Stimulated activated CD4-positive, alpha-beta T cell treated with anti-CD3 and anti-CD28 coated beads, Interleukin-2, amount 100 ng/mL, for 4 hours (primary cell): ENCODE measurements at places on chromosomes 13 and 19.

GRCh38 chr13:103140001-103140671 is 73.9 kb upstream of the SLC10A2 start:
- no peak for DNase-seq

GRCh38 chr13:66933994-66934393 is 296.1 kb downstream of the PCDH9 start:
- DNase-seq, result no peak

GRCh38 chr19:30648866-30649862 is 277.0 kb downstream of the ZNF536 start:
- no peak for DNase-seq

GRCh38 chr19:14409146-14410023 is 9.8 kb downstream of the DDX39A start:
- no peak for DNase-seq

- DNase-seq, result no peak
Measured at GRCh38 chr13:112845511-112846144, 123.4 kb upstream of the MCF2L start.

GRCh38 chr19:5023128-5023571 is 54.2 kb downstream of the KDM4B start:
- no peak for DNase-seq

DNA sequence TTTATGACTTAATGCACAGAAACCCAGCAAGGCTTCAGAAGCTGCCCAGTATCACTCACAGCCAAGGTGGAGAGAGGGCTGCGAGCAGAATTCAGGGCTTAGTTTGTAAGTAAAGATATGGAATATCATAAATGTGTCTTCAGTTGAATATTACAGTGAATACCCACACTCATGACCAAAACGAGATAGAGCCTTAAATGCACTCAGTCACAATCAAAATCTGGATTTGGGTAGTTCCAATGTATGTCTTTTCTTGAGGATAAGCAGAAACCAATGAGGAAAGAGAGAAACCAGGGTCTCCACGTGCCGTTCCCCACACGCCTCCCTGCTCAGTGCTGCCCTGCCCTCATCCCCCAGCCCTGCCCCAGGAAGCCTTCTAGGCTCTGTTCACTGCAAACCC is 94.9 kb downstream of the ZIC5 start:
- DNase-seq, result no peak

- no peak for DNase-seq
Measured at GRCh38 chr19:19758164-19758563, 25.3 kb upstream of the ZNF14 start.

DNA sequence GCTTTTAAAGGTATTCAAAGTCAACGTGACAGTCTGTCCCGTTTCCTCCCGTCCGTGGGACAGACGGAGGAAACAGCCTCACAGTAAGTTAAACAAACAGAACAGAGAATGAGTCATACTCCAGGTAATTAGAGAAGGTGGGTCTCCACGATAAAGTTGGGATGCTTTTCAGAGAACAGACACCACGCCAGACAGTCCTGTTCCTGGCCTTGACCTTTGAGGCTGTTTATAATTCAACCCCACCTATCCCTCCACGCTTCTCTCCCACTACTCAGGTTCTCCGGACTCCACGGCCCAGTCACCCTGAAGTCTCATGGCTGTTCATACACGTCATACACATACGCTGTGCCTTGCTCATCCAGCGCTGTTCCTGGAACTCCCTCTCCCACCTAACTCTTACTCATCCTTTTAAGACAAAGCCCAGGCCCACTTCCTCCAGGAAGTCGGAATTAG is 42.5 kb downstream of the ARHGEF18 start:
- no peak for DNase-seq

GRCh38 chr13:30191491-30192100 is 115.8 kb downstream of the KATNAL1 start:
- DNase-seq, result no peak
